ENCODE measurements at places on chromosomes 6 and 20.
A peak's percentile ranks its signal among the peaks of the same experiment; 100 is the strongest.

DNA sequence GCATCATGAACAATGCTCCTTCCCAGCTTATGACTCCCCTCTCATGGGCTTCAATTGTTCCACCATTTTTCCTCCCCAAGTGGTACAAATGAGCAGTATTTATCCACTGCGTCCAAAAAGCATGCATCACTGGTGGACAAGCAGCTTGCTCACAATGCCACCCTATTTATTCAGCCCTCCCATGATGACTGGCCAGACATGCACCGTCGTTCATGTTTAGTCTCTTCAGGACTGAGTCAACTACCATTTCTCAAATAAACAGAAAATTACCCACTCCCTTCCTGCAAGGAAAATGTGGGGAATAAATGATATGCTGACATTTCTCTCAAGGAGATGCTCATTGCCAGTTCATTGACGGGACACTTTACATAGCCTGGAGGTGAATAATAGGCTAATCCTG is 300.4 kb downstream of the C6orf118 start:
- DNase-seq: no peak

GRCh38 chr6:157469378-157469777 is 88.4 kb downstream of the ZDHHC14 start:
- DNase-seq: no peak

- DNase-seq: no peak
Measured at GRCh38 chr20:634148-634925, 18.7 kb downstream of the SRXN1 start.

DNA sequence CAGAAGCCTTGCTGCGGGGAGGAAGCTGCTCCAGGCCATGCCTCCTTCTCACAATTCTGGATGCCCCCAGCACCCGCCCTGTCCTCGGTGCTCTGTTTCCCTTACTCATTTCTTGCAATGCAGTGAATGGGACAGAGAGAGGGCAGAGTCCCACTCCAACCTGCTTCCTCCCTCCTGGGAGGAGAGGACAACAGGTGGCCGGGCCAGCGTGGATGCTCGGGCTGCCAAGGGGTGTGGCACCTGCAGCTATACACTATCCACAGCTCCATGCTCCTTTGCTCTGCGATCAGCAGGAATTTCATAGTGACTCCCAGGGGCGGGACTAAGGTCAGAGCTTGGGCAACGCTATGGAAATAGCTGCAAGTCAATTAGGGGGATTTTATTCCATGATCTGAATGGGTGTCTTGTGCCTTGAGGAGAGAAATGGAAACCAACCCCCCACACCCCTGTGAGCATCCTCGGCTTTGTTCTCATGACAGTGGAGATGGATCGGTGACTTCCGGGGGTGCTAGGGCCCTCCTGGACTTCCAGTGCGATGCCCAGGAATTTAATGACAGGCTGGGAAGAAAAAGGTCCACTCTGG is 192.5 kb downstream of the MYLK4 start:
- DNase-seq: no peak

- no peak for DNase-seq
Measured at GRCh38 chr20:64055893-64056638, 6.6 kb upstream of the SOX18 start.

DNA sequence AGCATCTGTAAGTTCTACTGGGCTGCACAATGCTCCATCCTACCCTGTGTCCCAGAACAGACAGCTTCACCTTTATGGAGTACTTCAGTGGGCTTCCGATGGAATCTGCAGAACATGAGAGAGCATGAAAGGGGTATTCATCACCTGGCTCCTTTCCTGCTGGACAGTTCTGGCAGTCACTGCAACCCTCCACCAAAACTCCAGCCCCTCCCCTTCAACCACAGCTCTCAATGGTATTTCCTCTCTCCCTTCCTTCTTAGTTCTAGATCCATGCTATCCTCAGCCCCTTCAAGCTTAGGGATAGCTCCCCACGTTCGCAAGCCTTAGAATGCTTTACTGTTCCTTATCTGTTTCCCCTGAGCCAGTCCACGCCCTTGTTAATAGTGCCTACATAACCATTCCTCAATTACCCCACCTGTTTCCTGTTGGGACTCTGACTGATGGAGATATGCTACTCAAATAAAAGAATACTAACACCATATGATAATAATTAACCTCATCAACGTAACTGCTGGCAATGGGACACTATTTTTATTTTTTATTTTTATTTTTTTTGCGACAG is 26.8 kb downstream of the TRAM2 start:
- no peak for DNase-seq

- no peak for DNase-seq
Measured at GRCh38 chr6:106134906-106135634, 48.9 kb downstream of the PRDM1 start.

DNA sequence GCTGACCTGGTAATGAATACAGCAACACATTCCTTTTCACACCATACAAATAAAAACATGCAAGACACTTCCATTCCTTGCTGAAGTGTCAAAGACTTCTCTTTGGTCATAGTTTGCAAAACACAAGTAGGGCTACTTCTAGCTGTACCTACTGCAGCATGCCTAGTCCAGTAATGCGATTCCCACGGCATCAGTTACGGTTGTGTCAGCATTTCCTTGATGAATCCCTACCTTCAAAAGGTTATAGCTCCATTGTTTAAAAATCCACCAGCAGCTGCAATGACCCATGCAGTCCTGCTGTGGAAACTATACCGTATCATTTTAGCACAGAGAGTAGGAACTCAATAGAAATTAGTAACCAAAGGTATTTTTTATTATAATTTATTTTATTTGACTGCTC is 1371.5 kb downstream of the EPHA7 start:
- no peak for DNase-seq

DNA sequence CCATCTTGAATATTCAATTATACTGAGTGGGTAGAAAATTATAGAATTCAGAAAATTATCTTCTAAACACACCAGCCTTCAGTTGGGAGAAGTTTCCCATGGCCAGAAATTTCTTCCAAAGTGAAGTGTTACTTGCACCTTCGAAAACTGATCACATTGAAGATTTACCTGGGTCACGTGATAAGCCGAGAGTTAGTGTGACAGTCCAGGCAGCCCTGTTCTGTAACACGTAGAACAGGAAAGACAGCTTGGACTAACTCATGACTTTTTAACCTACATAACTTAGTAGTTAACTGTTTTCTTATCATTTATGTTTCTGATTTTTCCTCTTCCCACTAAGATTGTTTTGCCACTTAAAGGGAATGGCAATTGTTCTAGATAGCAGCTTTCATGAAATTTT is 118.3 kb upstream of the MTHFD1L start:
- DNase-seq: no peak

- DNase-seq: no peak
Measured at GRCh38 chr6:55069132-55069781, 105.1 kb upstream of the HCRTR2 start.

GRCh38 chr20:39800111-39800510 is 838.0 kb downstream of the DHX35 start:
- no peak for DNase-seq

- DNase-seq: no peak
Measured at GRCh38 chr6:120410586-120410985, 923.7 kb downstream of the TBC1D32 start.

- no peak for DNase-seq
Measured at GRCh38 chr20:58162986-58163385, 65.5 kb downstream of the ANKRD60 start.

- DNase-seq: no peak
Measured at GRCh38 chr6:70415247-70415646, 1.9 kb downstream of the FAM135A start.

- DNase-seq: no peak
Measured at GRCh38 chr6:138568997-138569396, 69.7 kb upstream of the NHSL1 start.

DNA sequence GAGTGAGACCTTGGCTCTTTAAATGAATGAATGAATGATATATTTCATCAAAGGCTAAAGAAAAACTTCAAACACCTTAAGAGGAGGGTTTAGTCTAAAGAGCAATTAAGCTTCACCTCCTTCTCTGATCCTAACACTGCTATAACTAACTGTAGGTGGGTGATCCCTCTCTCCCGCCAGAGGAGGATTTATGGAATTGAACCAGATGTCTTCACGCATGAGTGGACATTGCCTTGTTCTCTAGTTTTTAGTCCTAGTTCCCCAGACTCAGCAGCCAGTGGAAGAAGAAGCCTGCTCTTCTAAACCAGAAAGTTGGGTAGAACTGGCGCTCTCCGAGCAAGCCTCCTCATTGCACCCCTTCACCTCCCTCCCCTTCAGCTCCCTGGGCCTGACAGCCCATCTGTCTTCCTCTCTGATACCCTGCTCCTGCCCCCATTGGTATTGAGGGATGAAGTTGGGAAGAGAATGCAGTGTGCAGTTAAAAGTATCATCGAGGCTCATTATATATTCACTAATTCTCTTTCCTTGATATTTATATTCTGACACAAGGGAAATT is 142.7 kb downstream of the ARID1B start:
- no peak for DNase-seq

DNA sequence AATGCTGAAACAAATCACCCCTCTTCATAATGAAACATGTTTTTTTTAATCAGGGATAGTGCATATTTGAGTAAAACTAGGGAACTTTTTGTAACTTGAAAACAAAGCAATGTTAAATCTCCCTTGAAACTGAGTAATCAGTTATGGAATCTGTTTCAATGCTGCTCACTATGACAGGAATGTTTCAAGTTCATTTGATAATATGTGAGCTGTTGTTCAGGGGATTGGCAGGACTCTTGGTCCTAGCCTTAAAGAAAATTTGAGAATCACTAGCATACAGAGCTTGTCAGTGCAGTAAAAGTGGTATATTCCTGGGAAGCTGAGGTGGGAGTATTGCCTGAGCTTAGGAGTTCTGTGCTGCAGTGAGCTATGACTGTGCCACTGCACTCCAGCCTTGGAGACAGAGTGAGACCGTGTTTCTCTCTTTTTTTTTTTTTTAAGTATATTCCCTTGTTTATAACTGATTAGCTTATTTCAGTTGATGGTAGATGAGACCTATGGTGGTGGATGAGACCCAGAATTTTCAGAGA is 21.6 kb upstream of the CALHM6 start:
- no peak for DNase-seq

DNA sequence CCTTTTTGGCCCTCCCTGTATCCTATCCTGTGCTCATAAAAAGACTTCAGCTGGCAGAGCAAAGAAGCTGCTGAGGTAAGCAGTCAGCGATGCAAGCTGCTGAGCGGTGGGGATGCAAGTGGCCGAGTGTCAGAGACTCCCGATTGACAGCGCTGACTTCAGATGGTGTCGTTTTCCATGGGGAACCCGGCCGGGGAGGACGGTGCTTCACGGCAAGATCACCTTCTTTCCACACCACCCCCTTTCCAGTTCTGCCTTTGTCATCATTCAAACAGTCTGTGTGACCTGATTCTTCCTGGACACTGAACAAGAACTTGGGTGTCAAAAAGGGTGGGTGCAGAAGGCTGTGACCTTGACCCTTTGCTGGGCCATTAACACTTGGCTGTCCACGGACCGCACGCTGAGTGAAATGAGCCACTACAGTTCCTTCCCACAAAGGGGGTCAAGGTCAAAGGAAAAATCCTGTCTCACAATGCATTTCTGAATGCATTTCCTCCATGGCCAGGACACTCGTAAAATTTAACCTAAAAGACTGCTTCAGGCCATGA is 52.9 kb upstream of the UNC93A start:
- DNase-seq: no peak

- DNase-seq: no peak
Measured at GRCh38 chr6:99305021-99305554, 44.4 kb downstream of the FAXC start.

- DNase-seq: no peak
Measured at GRCh38 chr6:6152060-6152459, 145.3 kb upstream of the NRN1 start.

GRCh38 chr20:18739751-18740166 is 73.8 kb upstream of the SCP2D1 start:
- no peak for DNase-seq

- DNase-seq: no peak
Measured at GRCh38 chr6:107633680-107634323, 143.9 kb downstream of the SOBP start.

GRCh38 chr20:60863548-60863947 is 388.5 kb upstream of the CDH4 start:
- DNase-seq: no peak

DNA sequence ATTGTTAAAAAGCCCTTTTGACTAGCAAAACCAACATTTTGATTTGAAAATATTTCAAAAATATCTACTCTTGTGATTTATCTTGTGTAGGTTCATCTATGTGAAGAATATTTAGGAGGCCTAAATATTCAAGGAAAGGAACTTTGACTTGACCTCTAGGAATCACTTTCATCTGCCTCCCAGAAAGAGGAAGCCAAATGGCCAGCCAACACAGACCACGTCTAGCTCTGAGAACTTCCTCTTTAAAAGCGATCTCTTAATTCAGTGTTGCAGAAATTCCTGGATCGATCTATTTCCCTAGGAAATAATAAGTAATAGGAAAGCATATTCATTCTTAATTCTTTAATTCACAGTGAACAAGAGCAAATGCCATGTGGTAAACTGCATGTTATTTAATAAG is 9.6 kb upstream of the MOXD1 start:
- no peak for DNase-seq

- DNase-seq: no peak
Measured at GRCh38 chr6:43943781-43944250, 173.8 kb downstream of the VEGFA start.

- DNase-seq: no peak
Measured at GRCh38 chr6:56458324-56458884, 184.3 kb downstream of the DST start.

- DNase-seq: no peak
Measured at GRCh38 chr20:55140631-55141030, 665.2 kb downstream of the DOK5 start.

- DNase-seq: peak; percentile 19
Measured at GRCh38 chr6:13500264-13500663, 12.9 kb upstream of the GFOD1 start.

DNA sequence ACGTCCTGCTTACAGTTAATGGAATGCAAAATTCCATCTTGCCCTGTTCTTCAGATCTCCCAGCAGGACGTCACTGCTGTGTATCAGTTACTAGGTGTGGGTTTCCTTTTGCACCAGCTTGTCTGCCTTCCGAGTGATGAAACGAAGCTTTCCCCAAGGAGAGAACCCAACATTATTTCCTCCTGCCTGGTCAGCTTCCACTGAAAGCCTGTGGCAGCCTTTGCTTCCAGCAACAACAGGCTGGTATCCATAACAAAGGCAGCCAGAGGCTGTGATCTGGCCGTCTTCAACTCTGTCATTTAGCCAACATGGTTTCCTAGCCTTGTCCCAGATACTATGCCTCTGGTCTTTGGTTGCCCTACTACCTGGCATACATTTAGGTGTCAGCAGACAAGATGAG is 78.9 kb upstream of the HEY2 start:
- no peak for DNase-seq

GRCh38 chr6:131257104-131257503 is 121.8 kb downstream of the AKAP7 start:
- DNase-seq: no peak

- DNase-seq: no peak
Measured at GRCh38 chr6:90149280-90149679, 147.4 kb downstream of the BACH2 start.

DNA sequence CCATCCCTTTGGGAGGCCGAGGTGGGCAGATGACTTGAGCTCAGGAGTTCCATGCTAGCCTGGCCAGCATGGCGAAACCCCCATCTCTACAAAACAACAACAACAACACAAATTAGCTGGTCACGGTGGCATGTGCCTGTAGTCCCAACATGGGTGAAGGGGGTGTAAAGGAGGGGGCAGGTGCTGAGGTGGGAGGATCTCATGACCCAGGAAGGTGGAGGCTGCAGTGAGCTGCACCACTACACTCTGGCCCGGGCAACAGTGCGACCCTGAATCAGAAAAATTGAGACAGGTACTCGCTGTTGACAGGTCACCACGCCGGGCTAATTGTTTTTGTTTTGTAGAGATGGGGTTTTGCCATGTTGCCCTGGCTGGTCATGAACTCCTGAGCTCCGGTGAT is 4.2 kb downstream of the SCAF8 start:
- DNase-seq: no peak
